ENCODE measurements at places on chromosomes 6 and 20.

DNA sequence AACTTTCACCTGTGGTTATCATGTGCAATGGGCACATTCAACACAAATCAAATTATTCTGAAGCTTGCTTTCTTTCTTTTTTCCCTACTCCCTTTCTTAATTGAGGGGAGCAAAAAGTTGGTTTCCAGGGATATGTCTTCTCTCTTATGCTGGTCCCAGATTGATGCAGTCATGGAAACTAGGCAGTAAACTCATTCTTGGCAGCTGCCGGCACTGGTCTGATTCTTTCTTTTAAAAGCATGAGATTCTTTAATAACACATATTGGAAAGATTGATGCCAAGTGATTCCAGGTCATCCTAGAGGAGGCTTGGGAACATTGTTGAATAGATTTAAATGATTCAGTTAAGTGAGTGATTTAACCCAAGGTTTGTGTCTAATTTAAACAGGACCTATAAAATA is 29.0 kb downstream of the PTPRA start:
- no peak for DNase-seq

- DNase-seq, result no peak
These were observed 41.8 kb downstream of the KCNS1 start for GRCh38 chr20:45059022-45059728.

DNA sequence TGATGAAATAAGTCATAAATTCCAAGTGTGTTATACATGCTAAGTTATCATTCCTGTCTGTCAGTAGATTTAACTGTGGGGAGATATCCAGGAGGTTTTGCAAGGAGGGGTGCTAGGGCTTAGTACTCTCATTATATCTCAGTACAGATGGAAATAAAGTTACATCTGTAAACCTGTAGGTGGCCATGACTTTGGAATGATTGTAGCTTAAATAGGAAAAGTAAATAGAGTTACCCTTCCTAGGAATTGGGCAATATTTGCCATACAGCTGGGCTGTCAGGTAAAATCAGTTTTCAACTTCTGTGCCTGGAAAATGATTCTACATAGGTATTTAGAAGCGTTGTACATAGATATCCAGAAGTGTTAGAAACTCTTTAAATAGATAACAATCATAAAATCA is 19.8 kb upstream of the TGM3 start:
- no peak for DNase-seq

- DNase-seq, result no peak
These were observed 248.5 kb downstream of the THBS2 start for GRCh38 chr6:169005166-169005565.

DNA sequence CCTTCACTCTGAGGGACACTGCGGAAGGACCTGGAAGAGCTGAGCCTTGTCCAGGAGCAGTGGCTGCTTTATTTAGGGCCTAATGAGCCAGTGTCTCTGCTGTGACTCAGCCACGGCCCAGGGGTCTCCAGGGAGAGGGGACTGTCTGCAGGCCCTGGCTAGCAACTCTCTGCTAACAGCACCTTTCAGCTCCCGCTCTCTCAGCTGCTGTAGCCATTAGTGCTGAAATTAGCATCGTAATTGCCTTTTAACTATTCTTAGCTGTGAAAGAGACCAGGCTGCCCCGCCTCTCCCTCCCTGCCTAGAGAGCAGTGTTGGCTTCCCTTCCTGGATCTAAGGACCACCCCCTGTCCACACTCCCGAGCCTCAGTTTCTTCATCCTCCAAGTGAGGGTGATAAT is 53.1 kb upstream of the SLC32A1 start:
- no peak for DNase-seq

DNA sequence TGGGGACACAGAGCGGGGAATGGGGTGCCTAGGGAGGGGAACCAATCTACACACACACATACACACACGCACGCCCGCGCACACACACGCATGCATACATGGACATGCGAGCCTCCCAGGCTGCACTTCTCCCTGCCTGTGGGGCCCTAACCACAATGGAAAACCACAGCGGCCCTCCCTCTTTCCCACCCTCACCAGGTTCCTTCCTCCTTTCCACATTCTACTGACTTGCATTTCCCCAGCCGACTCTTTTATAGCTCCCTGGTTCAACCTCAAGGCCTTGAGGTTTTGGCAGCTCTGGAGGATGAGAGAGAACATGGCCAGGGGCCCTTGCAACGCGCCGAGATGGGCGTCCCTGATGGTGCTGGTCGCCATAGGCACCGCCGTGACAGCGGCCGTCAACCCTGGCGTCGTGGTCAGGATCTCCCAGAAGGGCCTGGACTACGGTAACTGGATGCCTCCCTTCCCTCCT is at the start of gene BPI:
TSS of gene BPI (plus strand) at position 249 of the 472 bp plus-strand sequence. CDS start at position 317, 68 bp downstream.
- DNase-seq, result peak; percentile 89

- DNase-seq, result peak; percentile 20
These were observed 222.0 kb downstream of the MAFB start for GRCh38 chr20:40467067-40467466.

- no peak for DNase-seq
These were observed 146.3 kb upstream of the B3GAT2 start for GRCh38 chr6:71103130-71103529.

GRCh38 chr6:131172222-131172621 is 37.0 kb downstream of the AKAP7 start:
- DNase-seq, result no peak

DNA sequence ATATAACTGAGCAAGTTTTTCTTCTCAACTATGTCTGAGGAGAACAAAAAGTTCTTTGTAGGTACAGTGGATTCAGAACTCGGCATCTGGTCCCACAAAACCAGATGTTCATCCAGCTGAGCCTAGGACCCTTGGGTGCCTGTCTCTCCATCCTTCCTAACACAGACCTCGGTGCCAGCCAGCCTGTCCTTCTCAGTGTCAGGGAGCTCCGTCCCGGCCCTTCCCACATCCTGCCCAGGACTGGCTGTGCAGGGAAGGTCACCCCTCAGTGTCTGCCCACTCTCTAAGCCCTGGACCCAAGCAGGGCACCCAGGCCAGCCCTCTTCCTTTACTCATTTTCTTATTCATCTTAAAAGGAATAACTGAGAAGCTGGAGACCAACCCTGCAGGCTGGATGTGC is 32.0 kb upstream of the AGPAT4 start:
- DNase-seq, result no peak

DNA sequence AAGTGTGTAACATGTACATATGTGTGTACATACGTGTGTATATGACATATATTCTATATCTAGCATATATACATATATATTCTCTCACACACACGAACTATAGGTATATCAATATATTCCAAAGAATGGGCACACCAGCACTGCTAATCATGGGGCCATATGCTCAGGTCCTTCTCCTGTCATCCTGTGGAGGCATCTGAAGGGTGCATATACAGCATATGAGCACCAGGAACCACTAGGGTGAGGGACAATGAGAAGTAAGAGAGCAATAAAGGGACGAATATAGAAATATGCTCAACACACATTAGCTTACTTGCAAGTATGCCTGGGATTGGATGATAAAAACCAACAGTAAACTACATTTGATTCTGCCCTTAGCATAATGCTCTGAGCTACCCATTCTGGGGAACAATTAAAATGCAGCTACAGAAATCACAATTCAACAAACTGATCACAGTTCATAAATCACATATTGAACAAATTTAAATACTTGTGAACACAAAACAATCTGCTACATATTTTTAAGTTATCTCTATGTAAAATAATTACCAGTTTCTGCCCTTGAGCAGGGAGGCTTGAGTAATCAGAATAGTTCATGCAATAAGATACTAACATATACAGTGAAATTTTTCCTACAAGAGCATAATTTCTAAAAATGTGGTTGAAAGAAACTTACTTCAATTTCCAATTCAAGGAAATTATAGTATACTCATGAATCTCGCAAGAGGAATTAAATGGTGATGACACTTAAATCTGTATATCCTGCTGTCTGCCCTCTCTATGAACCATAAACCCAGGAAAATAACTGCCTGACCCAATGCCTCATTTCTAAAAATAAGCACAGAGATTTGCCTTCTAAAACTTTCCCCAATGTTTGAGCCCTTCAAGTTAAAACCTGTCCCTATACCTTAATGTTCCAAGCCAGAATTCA is 272.2 kb upstream of the THEMIS start:
- DNase-seq, result no peak

GRCh38 chr6:89027756-89028155 is 52.8 kb upstream of the PNRC1 start:
- no peak for DNase-seq

- no peak for DNase-seq
These were observed 8.3 kb downstream of the FAM110A start for GRCh38 chr20:841568-842546.

GRCh38 chr20:6654513-6655252 is 112.8 kb upstream of the BMP2 start:
- no peak for DNase-seq

GRCh38 chr6:33592595-33593413 is 12.7 kb upstream of the BAK1 start:
- DNase-seq, result no peak

DNA sequence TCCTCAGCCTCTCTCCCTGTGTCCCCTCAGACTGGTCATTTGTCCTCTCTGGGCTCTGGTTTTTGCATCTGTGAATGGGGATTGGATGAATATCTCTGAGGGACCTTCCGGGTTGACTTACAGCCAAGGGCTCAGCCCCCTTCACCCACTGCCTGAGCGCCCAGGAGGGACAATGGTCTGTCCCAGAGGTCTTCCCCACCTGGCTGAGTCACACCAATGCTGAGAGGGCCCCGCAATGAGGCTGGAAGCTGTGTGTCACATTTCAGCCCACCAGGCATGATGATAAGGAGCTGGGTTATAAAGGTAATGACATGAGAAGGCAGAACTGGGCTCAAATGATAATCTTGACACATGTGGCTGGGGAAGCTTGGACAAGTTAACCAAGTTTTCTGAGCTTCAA is 70.5 kb downstream of the TOX2 start:
- no peak for DNase-seq

GRCh38 chr6:147991961-147992360 is 350.7 kb upstream of the SASH1 start:
- no peak for DNase-seq

DNA sequence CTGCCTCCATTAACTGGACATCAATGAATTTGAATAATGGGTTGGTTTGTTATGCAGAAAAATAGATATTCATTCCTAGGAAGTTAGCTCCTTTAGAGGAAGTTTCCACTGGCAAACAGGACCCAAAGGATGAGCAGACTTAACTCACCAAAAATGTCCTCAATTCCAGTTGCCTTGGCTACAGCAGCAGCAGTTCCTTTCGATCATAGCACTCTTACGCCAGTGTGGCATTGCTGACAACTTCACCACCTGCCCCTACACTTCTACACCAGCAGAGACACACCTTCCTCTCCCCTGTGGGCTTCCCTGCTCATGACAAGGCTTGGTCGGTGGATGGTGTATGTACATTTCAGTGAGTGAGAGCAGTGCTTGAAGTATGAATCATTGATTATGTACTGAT is 532.8 kb downstream of the QKI start:
- DNase-seq, result no peak

DNA sequence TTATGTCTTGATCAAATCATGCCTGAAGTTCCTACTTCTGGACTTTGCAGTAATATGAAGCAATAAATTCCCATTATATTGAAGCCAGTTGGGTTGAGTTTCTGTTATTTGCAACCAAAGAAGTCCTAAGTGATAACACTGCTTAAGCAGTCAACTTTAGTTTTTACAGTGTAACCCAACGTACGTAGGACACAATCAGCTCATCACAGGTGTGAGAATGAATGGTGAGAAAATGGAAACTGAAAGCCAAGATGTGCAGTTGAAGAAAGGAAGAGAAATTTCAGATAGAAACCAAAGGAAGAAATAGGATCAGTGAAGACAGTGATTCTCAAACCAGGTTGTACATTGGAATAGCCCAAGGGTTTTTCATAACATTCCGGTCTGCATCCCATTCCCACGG is 211.4 kb upstream of the ZFP64 start:
- no peak for DNase-seq

DNA sequence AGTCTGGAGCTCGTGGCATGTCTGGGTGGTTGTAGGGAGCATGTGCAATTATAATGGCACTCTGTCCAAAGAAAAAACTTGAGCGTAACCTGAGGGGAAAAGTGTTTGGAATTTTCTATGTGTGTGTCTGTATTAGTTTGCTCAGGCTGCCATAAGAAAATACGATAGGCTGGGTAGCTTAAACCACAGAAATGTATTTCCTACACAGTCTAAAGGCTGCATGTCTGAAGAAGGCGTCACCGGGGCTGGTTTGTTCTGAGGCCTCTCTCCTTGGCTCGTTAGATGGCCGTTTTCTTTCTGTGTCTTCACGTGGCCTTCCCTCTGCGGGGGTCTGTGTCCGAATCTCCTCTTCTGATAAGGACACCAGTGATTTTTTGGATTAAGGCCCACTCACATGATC is 59.0 kb downstream of the IGF2R start:
- no peak for DNase-seq
